Dorsolateral prefrontal cortex (tissue), 122 donors: ENCODE measurements at places on chromosomes 5 and 9. TPM values are rescaled to one million over a fixed set of nuclear protein-coding genes. Genes with fewer than 3 reads are reported as not detected.

Gene NCBP1
- total RNA-seq: 27.5 TPM

Gene GPX3
- total RNA-seq: 60.7 TPM

Gene PAXX
- total RNA-seq: 59.0 TPM

Gene CFAP90
- 6.7 TPM for total RNA-seq

Gene C9orf50
- total RNA-seq: 2.0 TPM

Gene FANCC
- total RNA-seq: 7.4 TPM

Gene GRM6
- total RNA-seq: not detected

Gene WDR70
- 34.2 TPM for total RNA-seq

Gene SLC6A18
- total RNA-seq: not detected

Gene SGCD
- 12.7 TPM for total RNA-seq

Gene TMC1
- total RNA-seq: 1.4 TPM

Gene DHX29
- 20.4 TPM for total RNA-seq

Gene ABO
- total RNA-seq: 2.0 TPM

Gene SMIM33
- total RNA-seq: not detected

Gene CMBL
- total RNA-seq: 26.4 TPM

Gene EEIG1
- total RNA-seq: 158 TPM

Gene C9orf153
- 1.1 TPM for total RNA-seq

Gene GLDC
- total RNA-seq: 22.5 TPM

Gene FOXD4L5
- total RNA-seq: 1.9 TPM

Gene CSF1R
- 38.9 TPM for total RNA-seq

Gene SHROOM1
- total RNA-seq: 43.6 TPM

Gene ARHGEF37
- 25.4 TPM for total RNA-seq

Gene OXCT1
- 92.9 TPM for total RNA-seq

Gene SH3TC2
- total RNA-seq: 60.2 TPM

Gene BASP1
- 184 TPM for total RNA-seq

Gene ADAMTS2
- total RNA-seq: 6.1 TPM

Gene SLC24A2
- 119 TPM for total RNA-seq

Gene CYSTM1
- total RNA-seq: 65.3 TPM

Gene IFNA13
- not detected for total RNA-seq

Gene LRRTM2
- total RNA-seq: 78.0 TPM

Gene SMARCA2
- 303 TPM for total RNA-seq

Gene LCN10
- total RNA-seq: 1.8 TPM

Gene PCDHA5
- total RNA-seq: 7.6 TPM

Gene IRGM
- not detected for total RNA-seq

Gene AQP7
- total RNA-seq: 2.7 TPM

Gene C9
- total RNA-seq: not detected

Gene GIN1
- total RNA-seq: 10.3 TPM

Gene PCDH1
- 92.1 TPM for total RNA-seq

Gene UNC13B
- 39.1 TPM for total RNA-seq

Gene ABITRAM
- total RNA-seq: 24.0 TPM

Gene EQTN
- total RNA-seq: 0.81 TPM

Gene SPEF2
- total RNA-seq: 25.4 TPM

Gene GPR150
- 6.9 TPM for total RNA-seq

Gene NUDCD2
- 42.4 TPM for total RNA-seq

Gene SHC3
- total RNA-seq: 101 TPM

Gene DNAI1
- 1.9 TPM for total RNA-seq

Gene APC
- 200 TPM for total RNA-seq

Gene PDE6A
- total RNA-seq: not detected

Gene PALM2AKAP2
- 27.9 TPM for total RNA-seq

Gene HAVCR2
- 10.0 TPM for total RNA-seq

Gene DMRT1
- not detected for total RNA-seq

Gene CTXN3
- 19.3 TPM for total RNA-seq
